Endothelial cell of umbilical vein (primary cell): ENCODE measurements at places on chromosomes 5 and 9.

DNA sequence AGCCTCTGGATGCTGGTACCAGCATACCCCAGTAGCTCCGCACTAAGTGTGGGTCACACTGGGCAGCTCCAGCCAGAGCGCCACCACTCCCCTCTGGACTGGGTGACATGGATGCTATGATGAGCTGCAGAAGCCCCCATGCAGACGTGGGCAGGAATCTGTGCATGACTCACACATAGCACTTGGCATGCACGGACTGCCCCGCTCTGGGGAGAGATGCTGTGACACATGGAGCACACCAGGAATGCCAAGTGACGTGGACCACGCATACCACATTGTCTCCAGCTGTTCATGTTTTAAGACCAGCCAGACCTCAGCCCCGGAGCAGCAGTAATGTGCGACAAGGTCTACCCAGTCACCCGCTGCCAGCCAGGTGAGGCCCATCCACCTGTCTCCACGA lies 64.1 kb downstream of the SEMA4D start:
- DNase-seq = no peak

DNA sequence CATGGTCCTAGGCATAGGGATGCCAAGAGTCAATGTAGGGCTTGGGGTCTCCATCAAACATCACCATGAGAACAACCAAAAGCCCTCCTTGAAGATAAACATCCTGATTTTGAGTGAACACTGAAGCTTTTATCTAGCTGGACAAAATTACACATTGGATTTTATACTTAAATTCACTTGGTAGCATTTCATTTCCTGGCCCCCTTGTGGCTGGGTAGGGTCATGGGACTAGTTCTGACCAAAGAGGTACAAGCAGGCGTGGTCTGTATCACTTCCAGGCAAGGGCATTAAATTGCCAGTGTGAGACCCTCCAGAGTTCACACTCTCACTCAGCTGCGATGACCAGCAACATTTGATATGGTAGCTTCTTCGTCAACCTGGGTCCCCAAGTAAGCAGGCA lies 320.3 kb downstream of the ACTL7B start:
- DNase-seq = peak; percentile 26

GRCh38 chr9:80233102-80233843 lies 661.5 kb downstream of the TLE4 start:
- DNase-seq = no peak

DNA sequence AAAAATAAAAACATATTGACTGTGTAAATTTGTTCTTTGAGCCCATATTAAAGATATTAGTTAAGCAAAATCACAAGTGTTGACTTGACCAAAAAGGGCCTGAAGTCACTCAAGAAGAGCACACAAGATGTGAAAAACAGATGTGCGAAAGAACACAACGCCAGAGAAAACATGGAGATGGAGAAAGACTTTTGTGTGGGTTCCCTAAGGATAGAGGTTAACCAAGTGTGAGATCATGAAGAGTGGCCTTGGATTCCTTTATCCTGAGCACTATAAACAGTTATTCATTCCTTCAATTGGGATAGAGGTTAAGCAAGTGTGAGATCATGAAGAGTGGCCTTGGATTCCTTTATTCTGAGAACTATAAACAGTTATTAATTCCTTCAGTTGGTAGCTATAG lies 361.8 kb downstream of the CDH18 start:
- DNase-seq = no peak

- peak; percentile 7 for DNase-seq
Observed at GRCh38 chr5:54774281-54775170, 210.9 kb downstream of the ESM1 start.

- peak; percentile 33 for DNase-seq
Observed at GRCh38 chr9:115593587-115594091, 475.7 kb upstream of the TNC start.

DNA sequence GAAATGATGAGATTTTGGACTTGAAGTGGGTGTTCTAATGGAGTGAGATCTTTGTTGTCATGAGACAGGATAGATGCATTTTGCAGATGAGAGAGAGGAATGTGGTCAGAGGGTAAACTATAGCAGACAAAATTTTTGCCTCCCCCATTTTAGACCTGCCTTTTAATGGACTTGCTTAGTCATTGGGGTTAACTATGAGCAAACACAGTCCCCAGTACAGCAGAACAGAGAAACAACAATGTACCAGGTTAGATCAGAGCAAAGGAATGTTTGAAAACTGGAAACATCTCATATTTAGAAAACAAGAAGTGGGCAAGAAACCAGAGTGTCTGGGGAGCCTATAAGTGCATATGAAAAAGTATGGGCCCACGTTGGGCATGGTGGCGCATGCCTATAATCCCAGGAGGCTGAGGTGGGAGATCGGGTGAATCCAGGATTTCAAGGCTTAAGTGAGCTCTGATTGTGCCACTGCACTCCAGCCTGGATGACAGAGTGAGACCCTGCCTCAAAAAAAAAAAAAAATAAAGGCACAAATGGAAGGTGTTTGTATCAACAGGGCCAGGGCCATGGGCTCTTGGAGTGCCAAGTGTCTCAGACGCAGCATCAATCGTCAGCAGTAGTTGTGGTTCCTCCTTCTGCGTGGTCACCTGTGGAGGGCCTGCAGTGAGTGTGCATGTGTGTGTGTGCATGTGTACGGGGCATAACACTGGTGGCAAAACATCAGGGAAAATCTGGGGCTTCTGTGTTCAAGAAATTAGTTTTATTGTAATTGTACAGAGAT lies 214.4 kb upstream of the S1PR3 start:
- peak; percentile 90 for DNase-seq

DNA sequence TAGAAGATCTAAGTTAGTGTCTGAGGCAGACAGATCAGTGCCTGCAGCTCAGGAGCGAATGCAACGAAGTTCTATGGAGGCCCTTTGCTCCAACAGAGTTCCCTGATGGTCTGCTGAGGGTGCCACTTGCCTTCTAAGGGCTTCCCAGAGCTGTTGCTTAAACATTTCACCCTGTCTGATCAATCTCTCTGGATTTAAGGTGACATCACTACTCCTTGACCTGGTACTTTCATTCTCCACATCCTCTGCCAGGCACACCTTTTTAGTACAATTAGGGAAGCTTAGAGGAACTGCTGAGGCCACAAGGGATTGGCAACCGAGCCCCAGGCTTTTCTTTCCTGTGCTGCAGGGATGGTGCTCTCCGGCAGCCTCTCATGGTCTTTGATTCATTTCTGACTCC lies 94.2 kb upstream of the IFNK start:
- no peak for DNase-seq

GRCh38 chr9:130689937-130690700 lies 3.5 kb upstream of the EXOSC2 start:
- peak; percentile 75 for DNase-seq

DNA sequence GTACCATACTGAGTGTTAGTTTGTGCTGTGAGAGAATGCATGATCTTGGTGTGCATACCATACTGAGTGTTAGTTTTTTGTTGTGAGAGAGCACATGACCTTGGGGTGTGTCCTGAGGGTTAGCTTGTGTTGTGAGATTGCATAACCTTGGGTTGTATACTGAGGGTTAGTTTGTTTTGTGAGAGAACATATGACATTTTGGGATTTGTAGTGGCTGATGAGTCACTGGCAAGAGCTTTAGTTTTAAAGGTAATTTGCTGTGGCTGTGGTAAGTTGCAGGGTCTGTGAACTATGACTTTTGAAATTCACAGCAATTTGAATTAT lies 1068.3 kb upstream of the EDIL3 start:
- no peak for DNase-seq

- DNase-seq = no peak
Observed at GRCh38 chr9:112531666-112532282, 45.1 kb downstream of the KIAA1958 start.

- no peak for DNase-seq
Observed at GRCh38 chr5:161889971-161890370, 42.1 kb downstream of the GABRA1 start.

GRCh38 chr5:57447658-57448057 lies 35.0 kb downstream of the ACTBL2 start:
- no peak for DNase-seq

GRCh38 chr9:90893706-90894105 lies 92.1 kb downstream of the SYK start:
- no peak for DNase-seq

- no peak for DNase-seq
Observed at GRCh38 chr9:68433531-68434110, 77.2 kb downstream of the PGM5 start.

DNA sequence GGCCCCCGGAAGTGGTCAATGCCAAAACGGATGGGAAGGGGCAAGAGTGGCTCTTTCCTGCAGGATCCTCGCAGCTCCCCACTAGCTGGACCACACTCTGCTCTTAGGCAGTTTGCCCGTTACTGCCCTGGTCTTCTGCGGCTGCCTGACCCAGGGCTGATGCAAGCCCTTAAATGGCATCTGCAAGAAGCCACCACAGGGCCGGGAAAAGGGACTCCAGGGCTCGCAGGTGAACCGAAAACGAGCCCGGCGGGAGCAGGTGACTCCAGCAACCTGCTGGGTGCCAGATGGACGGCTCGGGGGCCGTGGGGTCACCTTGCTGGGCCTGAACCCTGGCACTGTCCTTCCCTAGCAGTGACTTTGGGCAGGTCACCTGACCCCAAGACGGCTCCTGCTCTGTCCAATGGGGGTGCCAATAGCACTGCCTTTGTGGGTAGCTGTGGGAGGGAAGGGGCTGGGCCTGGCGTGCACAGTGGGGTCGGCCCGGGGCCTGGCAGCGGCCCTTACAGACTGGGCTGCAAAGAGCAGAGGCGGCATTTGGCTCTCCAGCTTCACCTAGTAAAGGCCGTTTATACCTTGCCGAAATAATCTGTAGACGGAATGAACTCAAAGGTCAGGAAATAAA lies 1.3 kb downstream of the TMEM250 start:
- no peak for DNase-seq

DNA sequence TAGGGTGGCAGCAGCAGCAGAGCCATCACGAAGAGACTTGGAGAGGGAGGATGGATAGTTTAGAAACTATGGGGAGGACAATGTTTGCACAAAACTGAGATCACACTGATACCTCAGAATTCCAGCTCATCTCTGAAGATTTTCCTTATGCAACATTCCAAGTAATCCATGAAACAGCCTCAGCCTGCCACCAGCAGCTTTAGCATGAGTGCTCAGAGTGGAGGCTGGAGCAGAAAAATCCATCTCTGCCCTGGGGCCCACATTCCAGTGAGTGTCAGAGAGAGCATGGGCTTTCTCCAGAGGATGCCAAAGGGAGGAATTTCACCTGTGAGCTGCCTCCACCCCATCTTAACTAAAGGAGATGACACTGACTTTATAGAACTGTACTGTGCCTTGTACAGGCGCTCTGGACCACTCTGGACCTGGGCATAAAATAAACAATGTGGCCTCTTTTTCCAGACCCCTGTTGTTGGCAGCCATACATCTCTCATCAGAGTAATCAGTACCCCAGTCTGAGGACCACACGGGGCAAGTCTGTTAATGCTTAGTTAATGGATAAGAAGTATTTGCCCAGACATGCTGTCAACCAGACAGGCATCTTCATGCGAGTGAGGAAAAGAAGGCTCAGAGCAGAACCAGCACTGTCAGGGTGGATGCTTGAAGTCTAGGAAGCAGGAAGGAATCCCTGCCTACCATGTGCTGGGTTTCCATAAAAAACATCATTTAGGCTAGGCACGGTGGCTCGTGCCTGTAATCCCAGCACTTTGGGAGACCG lies 440.9 kb downstream of the ENC1 start:
- DNase-seq = no peak

DNA sequence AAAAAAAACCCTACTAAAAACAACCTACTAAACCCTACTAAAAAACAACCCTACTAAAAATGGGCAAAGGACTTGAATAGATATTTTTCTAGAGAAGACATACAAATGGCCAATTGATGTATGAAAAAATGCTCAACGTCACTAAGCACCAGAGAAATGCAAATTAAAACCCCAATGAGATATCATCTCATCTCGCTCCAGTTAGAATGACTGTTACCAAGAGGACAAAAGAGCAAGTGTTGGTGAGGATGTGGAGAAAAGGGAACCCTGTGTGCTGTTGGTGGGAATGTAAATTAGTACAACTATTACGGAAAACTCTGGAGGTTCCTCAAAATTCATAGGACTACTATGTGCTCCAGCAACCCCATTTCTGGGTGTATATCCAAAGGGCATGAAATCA lies 10.8 kb downstream of the SDHA start:
- no peak for DNase-seq

- DNase-seq = peak; percentile 7
Observed at GRCh38 chr5:134708301-134708700, 30.0 kb upstream of the CAMLG start.

GRCh38 chr5:168693297-168693696 lies 114.1 kb upstream of the PANK3 start:
- DNase-seq = no peak

- no peak for DNase-seq
Observed at GRCh38 chr9:94909250-94909894, 182.9 kb downstream of the AOPEP start.

- no peak for DNase-seq
Observed at GRCh38 chr9:108756746-108757490, 98.9 kb downstream of the ACTL7B start.

DNA sequence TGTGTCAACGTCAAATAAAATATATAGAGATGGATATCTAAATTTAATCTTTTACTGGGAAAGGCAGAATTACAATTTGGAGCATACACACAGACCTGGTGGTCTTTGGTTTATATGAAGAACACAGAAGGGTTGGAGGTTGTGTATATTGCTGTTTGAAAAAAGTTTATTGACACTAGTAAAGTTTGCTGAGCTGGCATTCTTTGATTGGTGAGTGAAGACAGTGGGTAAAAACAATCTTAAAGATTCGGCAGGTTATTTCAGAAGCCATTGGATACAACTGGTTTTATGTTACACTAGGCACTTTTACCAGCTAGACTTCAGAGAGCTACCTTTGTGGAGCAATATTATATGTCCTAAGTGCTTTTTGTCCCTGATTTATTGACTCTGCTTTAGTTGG lies 27.2 kb downstream of the IZUMO3 start:
- DNase-seq = no peak

GRCh38 chr9:131622523-131622922 lies 77.2 kb downstream of the PRRT1B start:
- no peak for DNase-seq

GRCh38 chr5:112733586-112733985 lies 4.1 kb upstream of the APC start:
- DNase-seq = no peak

- DNase-seq = no peak
Observed at GRCh38 chr9:113356686-113357292, 7.4 kb downstream of the BSPRY start.

DNA sequence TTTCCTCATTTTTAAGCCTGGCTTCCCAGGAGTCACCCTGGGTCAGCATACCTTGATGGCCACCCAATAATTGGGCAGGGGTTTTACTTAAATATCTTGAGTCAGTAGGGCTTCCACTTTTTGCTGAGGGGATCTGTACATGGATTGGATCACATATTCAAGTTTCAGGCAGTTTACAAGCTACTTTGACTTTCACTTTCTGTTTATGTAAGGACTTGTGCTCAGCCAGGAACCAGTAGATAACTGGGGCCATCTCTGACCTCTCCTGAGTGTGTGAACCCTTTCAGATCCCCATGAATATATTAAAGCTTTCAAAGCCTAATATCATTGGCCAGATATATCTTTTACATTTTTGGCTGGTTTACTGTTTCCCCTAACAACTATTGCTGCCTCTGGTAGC lies 45.1 kb downstream of the SLCO6A1 start:
- no peak for DNase-seq

GRCh38 chr9:17116400-17116837 lies 18.4 kb upstream of the CNTLN start:
- peak; percentile 46 for DNase-seq
